ENCODE measurements at places on chromosomes 5 and 9.

DNA sequence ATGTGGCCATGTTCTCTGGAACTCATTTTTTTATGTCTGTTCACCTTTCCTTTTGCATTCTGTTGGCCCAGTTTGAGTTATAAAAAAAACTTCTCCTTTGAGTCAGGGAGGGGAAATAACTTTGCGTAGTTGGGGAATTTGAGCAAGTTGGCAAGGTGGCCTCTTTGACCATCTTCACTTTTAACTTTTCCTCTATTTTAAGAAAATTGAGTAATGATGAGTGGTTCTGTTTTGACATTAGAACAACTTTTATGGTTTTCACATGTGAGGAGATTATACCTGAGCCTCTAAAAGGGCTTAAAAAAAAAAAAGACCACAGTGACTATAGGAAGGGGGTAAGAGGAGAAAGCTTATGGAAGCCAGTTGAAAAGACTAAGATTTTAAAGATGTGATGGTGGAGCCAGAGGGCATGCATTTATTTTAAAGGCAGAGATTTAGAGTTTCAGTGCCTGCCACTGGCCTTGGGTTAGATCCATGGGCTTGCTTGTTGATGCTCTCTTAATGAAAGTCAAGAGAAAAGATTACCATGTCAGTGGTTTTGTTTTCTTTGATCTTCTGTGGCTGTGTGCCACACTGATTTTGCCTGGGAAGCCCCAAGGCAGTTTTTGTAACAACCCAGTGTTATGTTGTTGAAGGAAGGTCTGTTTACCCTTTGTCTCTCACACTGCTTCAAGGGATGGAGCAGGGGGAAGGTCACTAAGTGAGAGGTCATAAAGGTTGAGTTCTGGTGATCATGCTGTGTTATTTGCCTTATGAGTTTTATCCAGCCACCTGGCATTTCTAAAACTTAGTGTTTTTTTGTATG lies 219.7 kb upstream of the CD180 start:
- DNase-seq = no peak

DNA sequence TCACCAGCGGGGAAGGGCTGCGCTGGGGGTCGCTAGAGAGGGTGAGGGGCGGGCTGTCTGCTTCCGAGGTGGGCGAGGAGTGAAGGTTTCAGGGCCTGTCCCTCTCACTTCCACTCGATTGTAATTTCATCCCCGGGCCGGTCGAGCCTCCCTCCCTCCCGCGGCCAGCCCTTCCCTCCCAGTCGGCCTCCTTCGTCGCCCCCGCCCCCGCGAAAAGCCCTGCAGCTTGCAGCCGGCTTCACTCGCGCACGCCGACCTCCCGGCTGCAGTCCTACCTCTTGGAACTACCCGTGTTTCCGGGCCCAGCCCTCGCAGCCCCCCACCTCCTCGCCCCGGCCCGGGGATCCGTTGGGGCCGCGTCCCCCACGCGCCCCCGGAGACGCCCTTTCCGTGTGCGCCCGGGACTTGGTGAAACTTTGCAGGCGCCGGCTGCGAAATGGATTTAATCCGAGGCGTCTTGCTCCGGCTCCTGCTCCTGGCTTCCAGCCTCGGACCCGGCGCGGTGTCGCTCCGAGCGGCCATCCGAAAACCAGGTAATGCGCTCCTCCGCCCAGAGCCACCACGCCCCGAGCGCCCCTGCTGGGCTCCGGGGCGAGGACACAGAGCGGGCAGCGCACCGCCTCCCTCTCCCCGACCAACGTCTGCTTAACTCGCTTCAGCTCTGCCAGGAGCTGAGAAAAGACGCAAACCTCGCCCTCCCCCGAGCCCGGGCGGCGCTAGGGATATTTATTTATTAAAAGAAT lies at the start of gene EGFLAM:
Gene EGFLAM, plus strand, starts transcription at position 241 of the 743 bp plus-strand sequence. Its CDS starts 196 bp downstream, at position 437.
- no peak for DNase-seq

DNA sequence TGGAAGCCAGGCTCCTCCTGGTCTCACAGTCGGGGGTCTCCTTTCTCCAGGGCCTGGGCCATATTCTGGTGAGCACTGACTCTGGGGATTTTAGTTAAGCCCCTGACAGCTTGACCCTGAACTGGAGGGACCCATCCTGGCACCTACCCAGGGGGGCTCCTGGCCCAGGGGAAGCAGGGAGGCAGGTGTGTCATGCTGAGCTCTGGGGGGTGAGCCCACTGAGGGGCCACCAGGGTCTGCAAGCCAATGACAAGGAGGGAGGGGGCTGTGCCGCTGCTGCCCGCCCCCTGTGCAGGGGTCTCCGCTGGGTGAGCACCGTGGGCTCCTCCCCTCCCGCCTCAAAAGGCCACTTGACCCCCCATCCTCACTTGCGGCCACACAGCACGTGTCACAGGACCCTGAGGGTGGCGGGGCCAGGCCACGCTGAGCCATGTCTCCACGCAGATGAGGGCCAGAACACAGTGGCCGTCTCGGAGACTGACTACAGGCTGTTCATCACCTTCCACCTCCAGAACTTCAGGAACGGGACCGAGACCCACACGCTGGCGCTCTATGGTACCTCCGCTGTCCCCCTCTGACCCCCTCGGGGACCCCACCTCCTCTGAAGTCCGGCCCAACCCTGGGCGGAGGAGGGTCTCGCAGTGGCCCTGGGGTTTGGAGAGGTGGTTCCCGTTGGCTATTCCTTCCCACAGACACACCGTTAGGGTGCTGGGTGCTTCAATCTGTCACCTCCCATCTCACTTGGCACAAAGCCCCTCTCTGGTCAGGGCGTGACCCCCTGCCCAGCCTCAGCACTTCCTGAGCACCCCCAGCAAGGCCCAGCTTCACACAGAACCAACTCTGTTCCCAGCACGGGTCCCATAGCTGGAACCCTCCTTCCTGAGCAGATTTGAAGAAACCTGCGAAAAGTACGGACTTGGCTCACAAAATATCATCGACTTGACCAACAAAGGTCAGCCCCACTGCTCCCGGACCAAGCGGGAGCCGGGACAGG lies 2.0 kb downstream of the LCN9 start:
- DNase-seq = no peak

GRCh38 chr5:59665086-59665831 lies 228.3 kb downstream of the PDE4D start:
- no peak for DNase-seq

- no peak for DNase-seq
Measured at GRCh38 chr9:71859939-71860338, 51.1 kb downstream of the ABHD17B start.

DNA sequence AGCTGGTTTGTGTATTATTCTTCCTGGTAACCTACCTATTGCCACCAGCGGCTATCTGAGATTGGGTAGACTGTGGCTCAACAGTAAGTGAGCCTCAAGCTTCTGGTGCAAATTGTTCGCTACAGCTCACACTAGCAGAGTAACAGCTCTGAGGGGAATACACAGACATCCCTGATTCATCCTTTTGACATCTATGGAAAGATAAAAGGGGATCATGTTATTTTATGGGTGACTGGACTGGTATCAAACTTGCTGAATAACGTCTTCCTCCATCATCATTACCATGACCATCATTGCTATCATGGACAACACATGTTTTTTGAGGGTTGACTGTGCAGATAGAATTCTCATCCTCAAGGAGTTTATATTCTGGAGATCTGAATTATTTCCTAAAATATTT lies 129.6 kb downstream of the PIK3R1 start:
- no peak for DNase-seq

DNA sequence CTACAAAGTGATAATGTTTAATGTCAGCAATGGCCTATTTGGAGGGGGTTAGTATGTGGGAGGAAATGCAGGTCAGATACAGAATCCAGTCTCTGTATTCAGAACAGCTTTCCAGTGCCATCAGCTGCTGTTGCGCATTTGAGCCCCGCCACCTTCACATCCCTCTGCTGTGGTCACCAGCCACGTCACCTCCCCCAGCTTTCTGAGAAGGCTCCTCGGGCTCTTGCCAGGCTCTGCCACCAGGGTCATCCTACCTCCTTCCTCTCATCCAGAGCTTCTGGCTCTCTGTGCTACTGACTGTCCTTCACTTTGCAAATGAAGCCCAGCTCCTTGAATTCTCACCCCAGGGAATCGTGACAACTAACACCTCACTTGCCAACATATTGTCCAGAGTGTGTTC lies 138.8 kb downstream of the PIK3R1 start:
- no peak for DNase-seq

DNA sequence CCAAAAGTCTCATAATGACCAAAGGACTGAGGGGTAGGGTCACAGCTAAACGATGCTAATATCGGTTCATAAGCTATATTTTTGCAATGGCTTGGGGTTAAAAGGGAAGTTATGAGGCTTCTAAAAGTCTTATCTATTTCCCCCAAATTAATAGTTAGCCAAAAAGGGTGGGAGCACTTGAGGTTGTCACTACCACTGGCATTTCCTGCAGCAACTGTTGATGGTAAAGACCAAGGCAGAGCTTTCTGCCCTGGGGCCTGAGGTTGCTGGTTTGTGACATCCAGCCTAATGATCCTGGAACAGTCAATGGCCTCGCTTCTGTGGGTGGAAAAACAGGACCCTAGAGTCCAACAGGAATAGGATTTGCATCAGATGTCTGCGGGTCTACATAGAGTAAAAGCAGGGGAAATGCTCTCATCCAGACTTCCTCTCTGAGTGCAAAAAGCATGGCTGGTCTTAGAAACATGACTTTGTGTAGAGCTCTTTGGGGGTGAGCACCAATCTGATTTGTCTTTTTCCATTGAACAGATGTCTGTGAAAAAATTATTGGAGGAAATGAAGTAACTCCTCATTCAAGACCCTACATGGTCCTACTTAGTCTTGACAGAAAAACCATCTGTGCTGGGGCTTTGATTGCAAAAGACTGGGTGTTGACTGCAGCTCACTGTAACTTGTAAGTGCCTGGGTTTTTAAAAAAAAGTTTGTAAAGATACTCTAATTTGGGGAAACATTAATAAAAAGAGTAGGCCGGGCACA lies 2.7 kb downstream of the GZMA start:
- DNase-seq = no peak

DNA sequence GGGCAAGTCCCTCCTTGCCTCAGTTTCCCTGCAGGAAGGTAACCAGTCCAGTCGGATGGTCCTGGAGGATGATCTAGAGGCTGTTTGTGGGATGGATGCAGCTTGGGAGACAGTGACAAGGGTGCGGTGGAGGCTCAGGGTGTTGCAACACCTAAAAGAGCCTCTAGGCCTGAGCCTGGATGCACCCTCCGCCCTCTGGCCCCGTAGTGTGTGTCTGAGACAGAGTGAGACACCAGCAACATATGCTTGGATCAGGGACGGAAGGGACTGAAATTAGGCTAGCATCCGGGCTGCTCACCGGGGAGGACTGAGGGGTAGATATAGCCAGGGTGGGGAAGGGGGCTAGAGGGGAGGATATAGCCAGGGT lies 1.1 kb downstream of the CRAT start:
- DNase-seq = peak; percentile 20

DNA sequence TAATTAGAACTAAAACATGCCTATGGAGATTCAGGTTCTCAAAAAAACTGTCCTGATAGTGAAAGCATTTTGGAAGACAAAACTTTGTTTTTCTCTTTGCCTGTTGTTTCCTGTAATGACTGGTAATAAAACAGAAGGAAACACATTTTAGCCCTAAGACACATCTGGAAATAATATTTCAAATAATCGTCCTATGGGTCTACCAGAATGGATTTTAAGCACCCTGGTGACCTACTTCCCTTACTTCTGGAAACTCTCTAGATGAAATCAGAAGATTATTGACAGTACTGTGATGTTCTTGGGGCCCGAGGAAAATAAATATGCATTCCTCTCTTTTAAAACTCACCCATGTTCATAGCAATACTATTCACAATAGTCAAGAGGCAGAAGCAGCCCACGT lies 110.1 kb upstream of the TLE4 start:
- no peak for DNase-seq

- peak; percentile 67 for DNase-seq
Measured at GRCh38 chr5:36728697-36729543, 122.5 kb downstream of the SLC1A3 start.

DNA sequence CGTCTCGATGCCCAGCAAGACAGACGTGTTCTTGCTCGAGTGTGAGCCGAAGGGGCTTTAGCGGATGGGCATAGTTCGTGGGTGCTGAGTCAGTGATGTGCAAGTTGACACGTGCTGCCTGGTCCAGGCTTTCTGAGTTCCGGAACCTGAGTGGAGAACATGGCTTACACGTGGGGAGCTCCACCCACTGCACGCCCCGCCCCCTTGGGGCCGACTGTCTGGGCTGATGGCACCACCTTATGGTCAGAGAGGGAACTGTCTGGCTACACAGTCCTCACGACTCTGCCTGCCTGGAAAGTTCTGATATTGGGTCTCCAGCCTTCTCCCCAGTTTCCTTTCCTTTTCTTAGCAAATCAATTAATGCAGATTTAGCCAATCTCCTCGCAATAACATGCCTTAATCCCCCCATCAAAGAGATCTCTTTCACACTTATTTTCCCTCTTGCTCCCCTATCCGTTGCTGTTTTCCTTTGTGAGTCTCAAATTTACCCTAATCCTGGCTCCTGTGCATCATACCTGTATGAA lies 3.8 kb upstream of the STC2 start:
- peak; percentile 76 for DNase-seq

GRCh38 chr5:162593881-162594280 lies 526.3 kb downstream of the GABRG2 start:
- DNase-seq = no peak

GRCh38 chr5:109155625-109156024 lies 254.1 kb downstream of the PJA2 start:
- DNase-seq = no peak

DNA sequence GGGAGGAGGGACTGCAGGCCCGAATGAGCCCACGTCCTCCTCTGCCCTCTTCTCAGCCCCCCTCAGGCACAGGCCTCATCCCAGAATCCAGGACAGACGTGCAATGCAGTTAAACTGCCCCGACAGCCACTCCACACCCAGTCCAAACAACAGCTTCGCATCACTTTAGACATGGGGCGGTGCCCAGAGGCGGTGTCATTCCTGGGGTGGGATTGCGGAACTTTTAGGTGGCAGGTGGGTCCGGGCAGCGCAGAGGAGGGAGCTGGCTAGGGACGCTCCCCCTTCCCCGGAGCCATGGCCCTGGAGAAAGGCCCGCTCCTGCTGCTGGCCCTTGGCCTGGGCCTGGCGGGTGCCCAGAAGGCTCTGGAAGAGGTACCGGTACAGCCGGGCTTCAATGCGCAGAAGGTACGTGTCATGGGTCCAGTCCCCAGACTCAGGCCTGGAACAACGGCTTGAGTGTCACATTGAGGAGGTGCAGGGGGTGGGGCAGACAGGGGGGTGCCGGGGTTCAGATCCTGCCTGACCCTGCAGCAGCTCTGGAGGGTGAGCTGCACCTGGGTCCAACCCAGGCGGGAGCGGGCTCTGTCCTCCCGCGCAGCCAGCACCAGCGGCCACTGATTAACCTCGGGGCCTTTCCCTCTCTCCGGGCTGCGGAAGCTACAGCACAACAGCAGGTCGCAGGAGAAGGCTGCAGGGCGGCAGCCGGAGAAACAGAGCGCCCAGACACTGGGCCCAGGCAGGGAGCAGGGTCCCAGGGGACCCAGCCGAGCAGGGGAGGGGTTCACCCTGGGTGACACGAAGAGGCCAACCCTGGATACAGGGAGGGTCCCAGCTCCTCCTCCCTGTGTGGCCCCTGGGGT lies 25.2 kb downstream of the GLT6D1 start:
- no peak for DNase-seq

GRCh38 chr5:143030349-143030748 lies 260.2 kb downstream of the ARHGAP26 start:
- DNase-seq = no peak

DNA sequence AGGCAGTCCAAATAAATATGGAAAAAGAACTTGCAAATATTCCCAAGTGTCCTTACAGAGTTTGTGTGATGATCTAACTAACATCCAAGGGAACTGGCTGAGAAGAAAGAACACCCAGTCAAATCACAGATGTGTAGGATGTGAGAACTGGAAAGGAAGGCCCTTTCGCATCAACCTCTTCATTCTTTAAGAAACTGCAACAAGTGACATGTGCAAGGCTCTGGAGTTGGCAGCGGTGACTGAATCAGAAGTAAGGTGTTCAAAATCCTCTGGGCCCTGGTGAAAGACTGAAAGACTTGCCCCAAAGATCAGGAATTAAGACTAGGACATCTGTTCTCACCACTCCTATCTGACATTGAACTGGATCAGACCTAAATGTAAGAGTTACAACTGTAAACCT lies 88.7 kb downstream of the RAPGEF1 start:
- DNase-seq = no peak
